ENCODE measurements at places on chromosomes 12 and 14.

- no peak for DNase-seq
These were observed 8.3 kb upstream of the GNS start for GRCh38 chr12:64767495-64767894.

DNA sequence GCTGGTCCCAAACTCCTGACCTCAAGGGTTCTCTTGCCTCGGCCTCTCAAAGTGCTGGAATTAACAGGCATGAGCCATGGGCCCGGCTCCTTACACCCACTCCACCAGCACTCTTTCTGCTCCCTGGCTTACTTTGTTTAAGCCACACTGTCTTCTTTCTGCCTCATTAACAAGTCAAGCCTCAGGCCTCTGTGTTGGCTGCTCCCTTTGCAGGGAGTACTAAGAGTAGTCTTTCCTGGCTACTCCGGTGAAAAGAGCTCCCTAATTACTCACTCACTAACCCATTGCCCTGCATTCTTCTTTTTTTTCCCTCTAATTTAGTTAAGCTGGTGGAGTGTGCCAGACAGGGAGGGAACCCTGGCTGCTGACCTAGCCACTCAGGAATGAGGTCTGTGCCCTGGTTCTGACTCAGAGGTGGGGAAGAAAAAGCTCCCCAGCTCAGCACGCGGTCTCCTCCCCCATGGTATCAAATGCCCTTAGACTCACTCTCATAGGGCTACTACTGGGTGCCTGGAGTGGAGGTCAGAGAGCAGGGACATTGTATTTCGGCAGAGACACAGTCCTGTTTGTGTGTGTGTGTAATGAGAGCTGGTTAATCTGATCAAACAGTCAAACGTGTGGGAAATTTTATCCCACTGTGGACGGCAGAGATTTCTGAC lies 19.8 kb downstream of the GALNT6 start:
- no peak for DNase-seq

DNA sequence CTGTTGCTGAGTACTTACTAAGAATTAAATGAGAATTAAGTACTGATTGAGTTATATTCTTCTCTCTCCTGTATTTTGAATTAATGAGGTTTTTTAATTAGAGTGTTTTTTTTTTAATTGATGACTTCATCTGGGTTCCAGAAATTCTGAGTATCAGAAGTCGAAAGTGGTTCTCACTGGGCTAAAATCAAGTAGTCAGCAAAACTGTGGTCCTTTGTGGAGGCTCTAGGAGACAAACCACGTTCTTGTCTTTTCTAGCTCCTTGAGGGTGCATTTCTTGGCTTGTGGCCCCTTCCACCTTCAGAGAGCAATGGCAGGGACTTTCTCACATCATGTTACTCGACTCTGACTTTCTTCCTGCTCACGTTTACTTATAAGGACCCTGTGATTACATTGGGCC lies 8.1 kb upstream of the DYRK4 start:
- DNase-seq: no peak

DNA sequence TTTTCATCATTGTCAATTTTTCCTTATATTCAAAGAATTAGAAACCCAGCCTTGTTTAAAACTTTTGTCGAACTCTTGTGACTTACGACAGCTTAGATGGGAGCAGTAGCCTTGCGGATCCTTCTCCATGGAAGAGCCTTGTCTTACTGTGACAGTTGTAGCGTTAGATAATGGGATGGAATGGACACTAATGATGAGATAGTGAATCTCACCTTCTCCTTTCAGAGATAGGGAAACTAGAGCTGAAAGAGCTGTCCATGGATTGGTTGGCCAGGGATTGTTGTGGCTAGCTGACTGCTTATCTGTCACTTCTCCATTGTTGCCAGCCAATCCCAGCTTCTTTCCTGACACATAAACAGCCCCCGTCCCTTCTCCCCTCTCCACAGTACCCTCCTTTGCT lies 59.4 kb downstream of the BHLHE41 start:
- DNase-seq: no peak

DNA sequence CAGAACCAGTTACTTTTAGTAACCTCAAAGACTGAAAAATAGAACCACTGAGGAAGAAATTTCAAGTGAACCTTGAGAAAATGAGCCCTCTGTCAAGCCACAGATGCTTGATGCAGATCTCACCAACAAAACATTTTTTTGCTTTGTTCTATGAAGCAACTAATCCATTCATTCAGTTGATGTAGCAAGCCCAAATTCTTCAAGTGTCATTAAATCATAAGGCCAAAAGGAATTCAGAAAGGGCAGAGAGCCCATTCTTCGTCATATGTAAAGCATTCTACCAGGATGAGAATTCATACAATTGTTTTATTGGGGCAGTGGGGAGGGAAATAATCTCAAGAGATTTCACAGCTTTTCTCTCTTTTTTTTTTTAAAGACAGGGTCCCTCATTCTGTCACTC lies 218.0 kb upstream of the RGS6 start:
- DNase-seq: no peak

- no peak for DNase-seq
These were observed 55.9 kb upstream of the RERGL start for GRCh38 chr12:18145924-18146323.

DNA sequence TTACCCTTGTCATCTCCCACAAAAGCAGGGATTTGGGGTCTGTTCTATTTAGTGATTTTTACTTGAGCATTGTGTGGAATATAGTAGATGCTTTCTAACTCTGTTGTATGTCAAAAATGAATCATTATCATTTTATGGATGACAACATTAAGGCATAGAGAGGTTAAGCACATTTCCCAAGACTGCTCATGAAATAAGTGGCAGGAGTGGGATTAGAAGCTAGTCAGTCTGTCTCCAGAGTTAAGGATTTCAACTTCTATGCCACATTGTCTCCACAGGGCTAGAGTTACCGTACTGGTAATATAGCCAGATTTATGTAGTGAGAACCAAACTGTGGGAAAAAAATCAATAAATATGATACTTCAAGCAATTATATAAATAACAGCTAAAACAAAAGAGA lies 170.6 kb upstream of the DCN start:
- no peak for DNase-seq

GRCh38 chr12:64221651-64222008 lies 466 bp downstream of the KICS2 start:
- peak; percentile 92 for DNase-seq

- DNase-seq: peak; percentile 63
These were observed 3.1 kb downstream of the MCRS1 start for GRCh38 chr12:49564686-49565405.

DNA sequence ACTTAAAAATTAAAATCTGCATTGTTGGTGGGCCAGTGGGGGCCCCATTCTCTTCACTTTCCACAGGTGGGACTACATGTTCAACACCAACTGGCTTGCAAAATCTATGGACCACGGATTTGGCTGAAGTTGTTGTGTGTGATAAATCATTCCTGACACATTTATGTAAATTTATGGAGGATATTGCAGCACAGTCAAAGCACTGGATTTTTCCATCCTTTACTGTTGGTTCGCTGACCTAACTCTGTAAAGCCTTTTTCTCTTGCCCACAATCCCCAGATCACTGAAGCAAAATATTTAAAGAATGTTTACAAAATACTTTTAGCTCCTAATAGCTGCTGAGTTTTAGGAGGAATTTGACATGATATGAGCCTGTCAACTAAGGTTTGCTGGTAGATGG lies 219.7 kb upstream of the PRICKLE1 start:
- no peak for DNase-seq

DNA sequence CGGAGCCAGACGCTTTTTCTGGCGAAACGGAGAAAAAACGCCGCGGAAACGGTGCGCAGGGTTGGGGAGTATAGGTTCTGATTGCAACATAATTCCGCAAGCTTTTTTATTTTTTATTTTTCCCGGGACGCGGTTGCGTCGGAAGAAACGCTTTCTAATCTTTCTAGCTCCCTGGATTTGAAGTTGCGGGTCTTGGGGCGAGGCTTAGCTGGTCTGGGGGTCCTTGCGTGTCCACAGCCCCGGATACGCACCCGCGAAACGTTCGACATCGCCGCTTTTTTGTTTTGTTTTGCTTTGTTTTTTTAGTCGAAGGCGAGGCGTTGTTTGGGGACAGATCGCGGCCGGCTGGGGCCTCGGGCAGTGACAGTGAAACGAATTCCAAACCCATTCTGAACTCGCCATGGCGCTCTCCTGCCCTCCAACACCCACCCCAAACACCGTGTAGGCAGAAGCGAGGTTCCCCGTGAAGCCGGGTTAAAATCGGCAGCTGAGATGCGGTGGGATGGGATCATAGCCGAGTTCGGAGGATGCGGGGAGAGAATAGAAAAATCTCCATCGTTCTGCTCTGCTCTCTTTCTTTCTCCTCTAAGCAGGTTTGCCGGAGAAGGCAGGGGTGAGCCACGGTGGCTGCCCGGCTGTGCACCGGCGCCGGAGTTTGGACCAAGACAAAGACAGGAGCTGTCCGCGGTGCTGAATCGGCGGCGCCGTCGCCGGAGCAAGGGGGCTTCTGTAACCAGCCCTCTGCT lies 8.1 kb upstream of the LHX5 start:
- no peak for DNase-seq

GRCh38 chr14:70601162-70601561 lies 707 bp upstream of the MED6 start:
- no peak for DNase-seq

DNA sequence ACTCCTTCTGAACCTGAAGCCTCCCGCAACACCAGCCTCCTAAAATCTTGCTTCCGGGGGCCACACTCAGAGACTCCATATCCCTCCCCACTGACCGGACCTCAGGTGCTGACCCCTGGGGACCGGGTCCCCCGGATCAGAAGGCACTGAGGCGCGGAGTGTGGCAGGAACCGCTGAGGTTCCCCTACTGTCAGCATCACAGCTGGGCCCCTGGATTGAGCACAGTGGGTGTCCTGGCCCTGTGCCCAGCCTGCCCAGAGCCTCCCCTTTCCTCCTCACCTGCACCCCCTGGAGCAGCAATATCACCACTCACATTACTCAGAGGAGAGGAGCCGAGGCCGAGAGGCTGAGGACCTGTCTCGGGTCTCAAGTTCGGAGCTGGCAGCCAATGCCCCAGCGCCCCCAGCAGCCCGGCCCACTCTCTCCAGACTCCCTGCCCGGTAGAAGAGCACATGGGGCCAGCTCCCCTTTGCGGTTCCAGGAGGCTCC lies 101.2 kb upstream of the EIF5 start:
- DNase-seq: no peak

GRCh38 chr12:27905285-27906126 lies 67.0 kb downstream of the PTHLH start:
- no peak for DNase-seq

DNA sequence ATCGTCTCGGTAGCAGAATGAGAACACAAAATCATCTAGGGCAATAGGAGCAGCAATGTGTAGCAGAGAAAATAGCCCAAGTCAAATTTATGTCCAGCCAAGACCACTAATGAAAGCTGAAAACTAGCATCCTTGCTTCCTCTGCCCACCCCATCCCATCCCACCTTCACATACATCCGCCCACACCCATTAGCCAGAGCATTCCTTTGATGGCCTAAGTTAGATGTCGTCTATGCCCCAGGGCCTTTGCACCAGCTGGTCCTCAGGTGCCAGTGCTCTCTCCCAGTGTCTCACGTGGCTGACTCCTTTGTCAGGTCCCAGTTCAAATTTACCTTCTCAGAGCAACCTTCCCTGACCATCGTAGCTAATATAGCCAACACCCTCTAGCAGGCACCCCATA lies 17.8 kb upstream of the PPP2R5C start:
- DNase-seq: peak; percentile 4

GRCh38 chr14:65940056-65940735 lies 527.7 kb downstream of the FUT8 start:
- no peak for DNase-seq

- no peak for DNase-seq
These were observed 19.4 kb downstream of the NCKAP5L start for GRCh38 chr12:49808686-49809380.

DNA sequence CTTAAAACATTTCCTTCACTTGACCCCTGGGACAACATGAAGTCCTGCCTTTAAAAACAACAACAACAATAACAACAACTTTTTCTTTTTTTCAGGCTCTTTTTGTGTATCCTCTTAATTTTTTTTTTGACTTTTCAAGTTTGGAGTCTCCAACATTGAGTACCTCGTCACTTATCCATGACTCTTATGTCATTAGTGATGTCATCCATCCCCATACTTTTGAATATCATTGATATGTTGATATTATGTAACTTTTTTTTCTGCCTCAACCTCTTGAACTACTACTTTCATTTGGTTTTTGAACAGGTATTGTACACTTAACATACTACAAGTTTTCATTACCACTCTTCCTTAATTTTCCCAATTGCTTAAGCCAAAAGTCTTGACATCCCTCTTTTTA lies 143.0 kb upstream of the ATXN7L3B start:
- no peak for DNase-seq

GRCh38 chr12:10716277-10716676 lies 6.8 kb downstream of the YBX3 start:
- DNase-seq: no peak

DNA sequence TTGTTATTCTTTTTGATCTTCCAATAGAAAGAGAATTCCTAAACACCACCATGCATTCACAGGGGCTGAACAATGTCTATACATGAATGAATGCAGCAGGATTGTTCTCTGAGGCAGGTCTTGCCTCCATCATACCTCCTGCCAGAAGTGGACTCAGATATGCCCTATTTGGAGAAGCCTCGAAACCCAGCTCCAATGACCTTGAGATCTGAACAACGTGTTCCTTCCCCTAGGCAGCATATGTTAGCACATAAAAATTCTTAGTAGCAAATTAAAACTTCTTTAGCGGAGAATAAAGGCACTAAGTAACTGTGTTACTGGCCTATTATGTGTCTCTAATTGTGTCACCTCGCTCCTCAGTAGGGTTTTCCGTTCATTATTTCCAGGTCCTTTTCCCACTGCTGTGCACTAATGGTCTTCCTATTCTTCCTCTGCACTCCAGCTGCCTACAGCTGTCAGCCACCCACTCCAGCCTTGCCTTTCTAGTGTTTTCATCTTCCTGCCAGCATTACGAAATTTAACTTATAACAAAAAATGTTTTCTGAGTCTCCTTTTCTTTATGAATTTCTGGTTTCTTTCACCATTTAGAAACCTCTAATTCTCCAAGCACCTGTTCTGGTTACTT lies 62.6 kb upstream of the IGF1 start:
- DNase-seq: no peak

DNA sequence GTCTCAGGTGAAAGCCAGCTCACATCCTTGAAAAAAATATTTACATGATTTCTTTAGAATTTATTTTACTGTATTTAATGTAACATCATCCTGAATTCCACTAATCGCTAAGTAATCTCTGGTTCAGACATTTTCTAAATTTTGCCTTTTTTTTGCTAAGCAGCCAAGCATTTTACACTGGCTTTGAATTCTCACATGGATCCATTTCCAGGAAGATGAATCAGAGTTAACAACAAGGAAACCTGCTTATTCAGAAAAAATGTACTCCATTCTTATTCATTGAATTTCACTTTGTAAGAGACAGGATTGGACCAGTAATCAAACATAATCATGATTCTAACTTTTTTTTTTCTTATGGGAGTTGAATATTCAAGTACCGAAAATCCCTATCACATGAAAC lies 1785.1 kb upstream of the FLRT2 start:
- no peak for DNase-seq

- DNase-seq: no peak
These were observed 162.8 kb upstream of the TBX3 start for GRCh38 chr12:114846771-114847170.

DNA sequence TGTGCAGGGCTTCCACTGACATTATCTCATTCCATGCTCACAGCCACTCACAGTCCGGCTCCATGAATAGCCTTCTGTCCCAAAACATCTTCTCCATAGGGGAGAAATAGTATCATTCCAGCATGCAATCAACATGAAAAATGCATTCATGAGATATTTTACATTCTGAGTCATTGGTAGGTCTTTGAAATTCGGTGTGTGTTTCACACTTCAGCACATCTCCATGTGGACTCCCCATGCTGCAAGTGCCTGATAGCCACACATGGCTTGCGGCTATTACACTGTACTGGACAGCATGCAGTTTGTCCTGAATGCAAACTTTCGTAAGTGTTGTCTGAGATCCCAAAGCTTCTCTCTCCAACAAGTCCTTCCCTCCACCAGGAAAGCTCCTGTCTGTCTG lies 449.3 kb downstream of the MED13L start:
- no peak for DNase-seq

All from spleen (tissue), 13 donors.